Calu3 (cell line): ENCODE measurements at places on chromosomes 4 and X. TPM values are rescaled to one million over a fixed set of nuclear protein-coding genes. Genes with fewer than 3 reads are reported as not detected.

DNA sequence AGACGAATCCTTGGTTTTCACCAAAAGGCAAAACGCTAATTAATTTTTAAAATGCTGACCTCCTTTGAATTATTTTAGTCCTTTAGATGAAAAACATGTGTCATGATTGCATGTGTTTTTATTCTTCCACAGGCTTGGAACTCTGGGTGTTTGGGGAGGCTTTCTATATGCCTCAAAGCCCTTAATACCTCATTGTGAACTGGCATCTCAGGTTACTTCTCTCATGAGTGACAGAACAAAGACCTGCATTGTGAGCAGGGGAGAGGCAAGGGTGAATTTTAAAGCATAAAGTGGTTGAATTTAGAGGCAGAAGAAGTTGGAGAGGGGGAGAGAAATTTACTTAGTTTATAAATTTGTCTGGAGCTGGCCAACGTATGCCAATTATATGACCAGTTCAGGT is 119.5 kb downstream of the ARSF start:
- H3K4me1 ChIP-seq: peaks cover 11% of the 10 kb centered on the region
- DNase-seq: peak; percentile 1
- H3K27me3 ChIP-seq: no peaks in the 10 kb centered on the region
- no peak overlapping the region for H3K4me3 ChIP-seq
- no peaks in the 10 kb centered on the region for H3K36me3 ChIP-seq

DNA sequence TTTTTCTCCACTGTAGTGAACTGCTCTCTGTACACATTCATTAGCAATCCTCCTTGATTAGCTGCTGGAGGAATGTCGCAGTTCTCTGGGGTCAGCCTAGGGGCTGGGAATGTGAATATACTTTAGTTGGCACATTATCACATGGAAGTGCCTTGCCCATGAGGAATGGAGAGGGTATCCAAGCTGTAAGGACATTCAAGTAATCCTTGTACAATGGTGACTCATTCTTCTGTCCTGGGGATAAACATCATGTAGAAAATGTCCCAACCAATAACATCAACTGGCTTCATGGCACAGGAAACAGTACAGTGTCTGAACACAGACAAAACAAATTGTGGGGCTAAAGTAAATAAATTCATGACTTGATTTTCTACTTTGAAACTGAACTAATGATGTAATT is 147.1 kb downstream of the GLRA2 start:
- H3K4me1 ChIP-seq: peaks cover 27% of the 10 kb centered on the region
- no peaks in the 10 kb centered on the region for H3K36me3 ChIP-seq
- H3K4me3 ChIP-seq: no peak overlapping the region
- H3K27me3 ChIP-seq: no peaks in the 10 kb centered on the region

DNA sequence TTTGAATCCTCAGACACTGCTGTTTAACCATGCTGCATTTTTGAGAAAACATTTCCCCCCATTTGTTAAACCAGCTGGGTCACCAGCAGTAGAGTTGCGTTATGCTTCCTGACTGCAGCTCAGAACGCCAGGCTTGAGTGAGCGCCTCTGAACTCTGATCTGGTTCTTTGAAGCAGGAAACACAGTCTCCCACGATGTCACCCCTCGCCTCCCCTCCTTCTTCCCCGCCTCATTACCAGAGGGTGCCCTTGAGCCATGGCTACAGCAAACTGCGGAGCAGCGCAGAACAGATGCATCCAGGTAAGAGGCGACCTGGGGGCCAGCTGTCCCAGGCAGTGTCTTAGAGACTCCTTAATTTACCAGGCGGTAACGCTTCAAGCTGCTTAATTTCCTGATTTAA is 78.4 kb downstream of the REPS2 start:
- H3K4me1 ChIP-seq: peaks cover 18% of the 10 kb centered on the region
- peak; percentile 49 for DNase-seq
- H3K4me3 ChIP-seq: peak overlapping the region; percentile 40

- no peaks in the 10 kb centered on the region for H3K4me1 ChIP-seq
- no peak overlapping the region for H3K27ac ChIP-seq
These were observed 952.7 kb upstream of the SLIT2 start for GRCh38 chr4:19298998-19299397.

- no peaks in the 10 kb centered on the region for H3K36me3 ChIP-seq
- H3K27me3 ChIP-seq: no peaks in the 10 kb centered on the region
- H3K4me1 ChIP-seq: no peaks in the 10 kb centered on the region
- H3K4me3 ChIP-seq: no peak overlapping the region
- H3K27ac ChIP-seq: no peak overlapping the region
These were observed 34.9 kb downstream of the SYTL5 start for GRCh38 chrX:38041237-38041636.

DNA sequence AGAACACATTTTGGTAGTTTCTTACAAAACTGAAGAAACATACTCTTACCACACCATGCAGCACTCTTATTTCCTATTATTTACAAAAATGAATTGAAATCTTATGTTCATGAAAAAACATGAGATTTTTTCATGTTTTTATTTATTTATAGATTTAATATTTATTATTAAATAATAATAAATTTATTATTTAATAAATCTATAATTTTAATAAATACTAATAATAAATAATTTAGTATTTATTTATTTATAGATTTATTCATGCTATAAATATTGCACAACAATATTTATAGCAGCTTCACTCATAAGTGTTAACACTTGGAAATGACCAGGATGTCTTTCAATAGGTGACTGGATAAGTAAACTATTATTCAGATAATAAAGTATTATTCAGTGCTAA is 91.6 kb upstream of the CPXCR1 start:
- H3K4me1 ChIP-seq: no peaks in the 10 kb centered on the region
- no peak for DNase-seq
- H3K4me3 ChIP-seq: no peak overlapping the region

DNA sequence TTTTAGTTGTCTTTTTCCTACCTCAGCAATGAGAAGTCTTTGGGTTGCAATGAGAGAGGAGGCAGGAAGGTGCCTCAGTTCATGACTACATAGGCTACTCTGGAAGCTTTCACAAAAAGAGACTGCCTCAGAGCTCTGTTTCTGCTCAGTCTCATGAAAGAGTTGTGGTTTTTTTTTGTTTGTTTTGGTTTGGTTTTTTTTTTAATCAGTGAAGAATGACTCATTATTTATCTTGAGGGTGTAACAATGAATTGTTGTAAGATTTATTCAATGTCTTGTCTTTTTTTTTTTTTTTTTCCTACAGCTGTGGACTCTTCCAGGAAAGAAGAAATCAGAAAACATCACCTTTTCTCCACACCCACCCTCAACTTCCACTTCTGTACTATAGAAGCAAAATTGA is 67.5 kb upstream of the CXCL13 start:
- H3K4me1 ChIP-seq: peaks cover 16% of the 10 kb centered on the region
- DNase-seq: peak; percentile 2
- peaks cover 9% of the 10 kb centered on the region for H3K36me3 ChIP-seq
- peaks cover under 1% of the 10 kb centered on the region for H3K27me3 ChIP-seq
- H3K4me3 ChIP-seq: peak overlapping the region; percentile 47

- no peak overlapping the region for H3K27ac ChIP-seq
- H3K4me1 ChIP-seq: no peaks in the 10 kb centered on the region
- no peak for DNase-seq
- H3K27me3 ChIP-seq: no peaks in the 10 kb centered on the region
These were observed 527.9 kb downstream of the SPRY1 start for GRCh38 chr4:123924536-123924935.

GRCh38 chr4:7929118-7929951 is 10.3 kb downstream of the AFAP1 start:
- H3K36me3 ChIP-seq: peaks cover 5% of the 10 kb centered on the region
- H3K4me3 ChIP-seq: peak overlapping the region; percentile 47
- H3K27me3 ChIP-seq: no peaks in the 10 kb centered on the region
- peaks cover 36% of the 10 kb centered on the region for H3K4me1 ChIP-seq
- DNase-seq: peak; percentile 68

DNA sequence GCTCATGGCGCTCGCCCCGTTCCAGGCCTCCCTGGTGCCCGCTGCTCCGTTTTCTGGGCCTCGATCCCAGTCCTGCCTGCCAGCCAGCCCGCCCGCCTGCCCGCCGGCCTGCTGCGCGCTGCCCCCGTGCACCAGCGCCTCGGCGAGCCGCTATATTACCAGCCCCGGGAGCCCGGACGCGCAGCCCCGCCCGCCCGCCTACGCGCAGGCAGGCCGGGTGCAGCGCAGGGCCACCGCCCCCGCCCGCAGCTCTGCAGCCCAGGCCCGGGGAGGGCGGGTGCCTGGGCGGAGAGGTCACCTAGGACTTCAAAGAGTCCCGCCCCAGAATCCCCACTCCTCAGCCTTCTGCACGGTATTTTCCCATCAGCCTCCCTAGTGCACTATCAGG is at the start of gene MAOB:
MAOB (minus strand) TSS at position 157 of the 388 bp plus-strand sequence; CDS start at position 6, 151 bp downstream.
- H3K4me3 ChIP-seq: peak within 1 kb of the TSS; percentile 36
- peak within 1 kb of the TSS; percentile 27 for H3K27ac ChIP-seq
- no peaks in the 10 kb centered on the region for H3K27me3 ChIP-seq
- DNase-seq: peak; percentile 63
- H3K36me3 ChIP-seq: peaks cover 21% of the 10 kb centered on the region

DNA sequence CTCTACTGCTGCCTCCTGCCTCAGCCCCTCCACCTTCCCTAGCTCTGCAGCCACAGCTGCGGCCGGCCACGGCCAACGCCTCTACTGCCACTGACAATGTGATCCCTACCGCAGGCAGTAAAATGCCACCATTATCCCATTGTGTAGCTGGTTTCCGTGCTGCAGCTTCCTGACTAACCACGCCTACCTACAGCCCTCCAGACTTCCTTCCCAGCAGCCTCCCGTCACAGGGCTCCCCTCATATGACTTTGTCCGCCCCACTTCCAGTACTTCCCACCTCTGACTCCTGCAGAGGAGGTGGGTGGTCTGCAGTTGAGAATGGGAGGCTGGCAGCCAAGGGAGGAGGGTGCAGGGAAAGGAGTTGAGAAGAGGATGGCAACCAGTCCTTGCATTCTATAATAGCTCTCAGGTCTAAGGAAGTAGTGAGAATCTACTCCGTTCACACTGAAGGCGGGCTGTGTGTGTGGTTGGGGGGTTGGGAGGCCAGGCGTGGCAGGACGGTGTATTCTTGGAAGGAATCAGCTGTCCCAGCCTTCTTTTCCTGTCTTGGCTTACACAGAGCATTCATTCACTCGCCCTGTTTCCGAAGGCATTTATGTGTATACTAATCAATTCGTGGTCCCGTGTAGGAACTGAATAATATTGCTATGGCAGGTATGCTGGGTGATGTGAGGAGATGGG is 33.1 kb upstream of the USP51 start:
- no peak overlapping the region for H3K27ac ChIP-seq
- no peaks in the 10 kb centered on the region for H3K4me1 ChIP-seq
- no peaks in the 10 kb centered on the region for H3K36me3 ChIP-seq
- peaks cover 24% of the 10 kb centered on the region for H3K27me3 ChIP-seq

DNA sequence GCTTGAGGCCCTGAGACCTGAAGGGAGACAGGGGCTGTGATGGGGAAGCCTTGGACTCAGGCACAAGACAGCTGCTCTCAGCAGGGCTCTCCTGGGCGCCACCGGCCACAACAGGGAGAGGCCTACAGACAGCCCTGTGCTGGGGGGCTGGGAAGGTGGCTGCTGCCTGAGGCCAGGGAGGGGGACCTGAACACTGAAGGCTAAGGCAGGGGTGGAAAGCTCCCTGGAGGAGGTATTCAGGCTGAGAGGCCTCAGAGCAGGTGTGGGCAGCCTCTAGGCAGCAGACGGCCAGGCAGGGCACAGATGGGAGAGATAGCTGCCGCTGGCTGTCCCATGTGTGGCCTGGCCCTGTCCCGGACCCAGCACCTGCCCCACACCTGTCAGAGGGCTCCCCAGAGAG is 33.0 kb downstream of the TACC3 start:
- H3K36me3 ChIP-seq: peaks cover 5% of the 10 kb centered on the region
- H3K4me1 ChIP-seq: no peaks in the 10 kb centered on the region
- H3K27ac ChIP-seq: no peak overlapping the region
- DNase-seq: no peak
- no peak overlapping the region for H3K4me3 ChIP-seq

DNA sequence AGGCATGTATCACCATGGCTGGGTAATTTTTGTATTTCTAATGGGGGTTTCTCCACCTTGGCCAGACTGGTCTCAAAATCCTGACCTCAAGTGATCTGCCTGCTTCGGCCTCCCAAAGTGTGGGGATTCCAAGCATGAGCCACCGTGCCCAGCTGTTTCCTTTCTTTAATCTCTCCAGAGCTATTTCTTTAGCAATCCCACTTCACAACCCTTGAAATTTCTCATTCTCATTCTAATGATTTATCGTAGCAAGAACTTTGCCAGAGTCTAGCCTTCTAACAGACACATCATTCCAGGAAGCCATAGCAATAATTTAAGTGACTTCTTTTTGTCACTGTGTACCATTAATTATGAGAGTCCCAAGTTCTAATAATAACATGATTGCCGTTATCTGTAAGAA is 68.6 kb downstream of the RXFP1 start:
- no peaks in the 10 kb centered on the region for H3K27me3 ChIP-seq
- no peak overlapping the region for H3K4me3 ChIP-seq
- no peaks in the 10 kb centered on the region for H3K36me3 ChIP-seq

DNA sequence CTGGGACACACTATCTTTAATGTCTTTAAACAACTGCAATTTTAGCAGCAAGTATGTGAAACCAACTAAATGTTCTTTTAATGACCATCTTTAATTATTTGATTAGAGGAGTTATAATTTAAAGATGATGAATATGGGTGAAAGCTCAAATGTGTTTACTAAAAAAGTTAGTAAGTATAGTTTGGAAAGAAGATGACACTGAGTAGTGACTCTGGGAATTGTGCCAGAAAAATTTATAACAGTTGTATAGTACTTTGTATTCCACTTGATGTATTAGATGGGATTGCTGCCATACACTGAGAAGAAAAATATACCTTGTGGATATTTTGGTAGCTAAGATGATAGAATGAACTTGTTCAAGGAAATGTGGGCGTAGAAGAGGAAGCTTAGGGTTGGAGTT is 19.5 kb upstream of the PACRGL start:
- no peak overlapping the region for H3K27ac ChIP-seq
- DNase-seq: no peak
- H3K4me3 ChIP-seq: no peak overlapping the region
- H3K4me1 ChIP-seq: no peaks in the 10 kb centered on the region

GRCh38 chr4:138189206-138189605 is 52.9 kb downstream of the SLC7A11 start:
- H3K27ac ChIP-seq: no peak overlapping the region
- no peak for DNase-seq
- H3K4me3 ChIP-seq: no peak overlapping the region
- H3K4me1 ChIP-seq: peaks cover 25% of the 10 kb centered on the region
- no peaks in the 10 kb centered on the region for H3K27me3 ChIP-seq

- no peak overlapping the region for H3K27ac ChIP-seq
- no peak for DNase-seq
- no peaks in the 10 kb centered on the region for H3K27me3 ChIP-seq
- no peak overlapping the region for H3K4me3 ChIP-seq
- H3K36me3 ChIP-seq: no peaks in the 10 kb centered on the region
These were observed 77.7 kb downstream of the MAML3 start for GRCh38 chr4:140076307-140076706.

- peak overlapping the region; percentile 66 for H3K27ac ChIP-seq
- H3K36me3 ChIP-seq: no peaks in the 10 kb centered on the region
- H3K27me3 ChIP-seq: no peaks in the 10 kb centered on the region
These were observed 55.3 kb downstream of the EGF start for GRCh38 chr4:109967798-109968520.

- no peak overlapping the region for H3K27ac ChIP-seq
- no peak for DNase-seq
- H3K36me3 ChIP-seq: no peaks in the 10 kb centered on the region
- no peaks in the 10 kb centered on the region for H3K4me1 ChIP-seq
- H3K4me3 ChIP-seq: no peak overlapping the region
These were observed 167.6 kb upstream of the CXorf66 start for GRCh38 chrX:140132937-140133336.

GRCh38 chr4:7052923-7053715 is 9.9 kb downstream of the TADA2B start:
- H3K36me3 ChIP-seq: peaks cover 9% of the 10 kb centered on the region
- no peak overlapping the region for H3K4me3 ChIP-seq
- H3K27ac ChIP-seq: no peak overlapping the region
- H3K4me1 ChIP-seq: no peaks in the 10 kb centered on the region

Gene TKTL1
- not detected in 2 replicates for total RNA-seq

Gene DKK2
- not detected in 2 replicates for total RNA-seq

Gene HTN3
- total RNA-seq: not detected in 2 replicates

Gene HAND2
- 0.45 TPM in 1 of 2 replicates, not detected in the other for total RNA-seq
